ENCODE measurements at places on chromosomes 3 and 15.

DNA sequence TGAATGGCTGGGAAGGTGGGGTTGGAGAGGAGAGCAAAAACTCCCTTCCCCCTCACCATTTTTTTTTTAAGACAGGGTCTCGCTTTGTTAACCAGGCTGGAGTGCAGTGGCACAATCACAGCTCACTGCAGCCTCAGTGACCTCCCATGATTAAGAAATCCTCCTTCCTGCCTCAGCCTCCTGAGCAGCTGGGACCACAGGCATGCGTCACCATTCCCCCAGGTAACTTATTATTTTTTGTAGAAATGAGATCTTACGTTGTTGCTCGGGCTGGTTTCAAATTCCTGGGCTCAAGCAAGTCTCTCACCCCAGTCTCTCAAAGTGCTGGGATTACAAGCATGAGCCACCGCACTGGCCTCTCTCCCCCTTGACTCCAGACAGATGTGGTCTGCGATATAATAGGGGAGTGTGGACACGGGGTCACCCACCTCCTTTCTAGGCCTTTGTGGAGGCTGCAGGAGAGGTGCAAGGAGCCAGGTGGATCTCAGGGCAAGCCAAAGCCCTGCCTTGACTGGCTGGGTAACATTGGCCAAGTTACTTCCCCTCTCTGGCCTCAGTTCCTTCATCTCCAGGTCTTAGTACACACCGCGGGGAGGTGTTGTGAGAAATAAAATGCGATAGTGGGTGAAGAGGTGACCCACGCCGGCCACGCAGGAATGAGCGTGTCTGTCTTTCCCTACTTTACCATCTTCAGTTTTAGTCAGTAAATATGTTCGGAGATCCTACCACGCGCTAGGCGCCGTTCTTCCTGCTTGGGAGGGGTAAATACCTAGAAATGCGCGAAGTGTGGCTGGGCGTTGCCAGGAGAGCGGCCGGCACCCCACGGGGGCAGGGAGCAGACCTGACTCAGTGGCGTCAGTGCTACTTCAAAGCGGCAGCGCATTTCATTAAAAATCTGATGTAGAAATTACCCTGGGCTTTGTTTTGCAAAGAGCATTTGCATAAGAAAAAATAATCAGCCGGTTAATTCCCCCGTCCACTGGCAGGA is 20.2 kb upstream of the CORO2B start:
- no peak for DNase-seq

DNA sequence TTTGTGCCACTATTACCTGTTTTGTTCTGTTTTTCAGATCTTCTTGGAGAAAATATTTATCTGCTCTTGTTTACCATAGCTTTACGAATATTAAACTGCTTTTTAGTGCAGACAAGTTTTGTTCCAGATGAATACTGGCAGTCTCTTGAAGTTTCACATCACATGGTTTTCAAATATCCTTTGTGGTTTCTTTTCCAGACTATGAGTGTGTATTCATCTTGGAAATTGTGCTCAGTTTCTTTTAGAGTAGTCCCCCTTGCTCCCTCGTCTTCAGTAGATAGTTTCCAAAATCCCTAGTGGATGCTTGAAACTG is 1.2 kb downstream of the PIGB start:
- DNase-seq = no peak

DNA sequence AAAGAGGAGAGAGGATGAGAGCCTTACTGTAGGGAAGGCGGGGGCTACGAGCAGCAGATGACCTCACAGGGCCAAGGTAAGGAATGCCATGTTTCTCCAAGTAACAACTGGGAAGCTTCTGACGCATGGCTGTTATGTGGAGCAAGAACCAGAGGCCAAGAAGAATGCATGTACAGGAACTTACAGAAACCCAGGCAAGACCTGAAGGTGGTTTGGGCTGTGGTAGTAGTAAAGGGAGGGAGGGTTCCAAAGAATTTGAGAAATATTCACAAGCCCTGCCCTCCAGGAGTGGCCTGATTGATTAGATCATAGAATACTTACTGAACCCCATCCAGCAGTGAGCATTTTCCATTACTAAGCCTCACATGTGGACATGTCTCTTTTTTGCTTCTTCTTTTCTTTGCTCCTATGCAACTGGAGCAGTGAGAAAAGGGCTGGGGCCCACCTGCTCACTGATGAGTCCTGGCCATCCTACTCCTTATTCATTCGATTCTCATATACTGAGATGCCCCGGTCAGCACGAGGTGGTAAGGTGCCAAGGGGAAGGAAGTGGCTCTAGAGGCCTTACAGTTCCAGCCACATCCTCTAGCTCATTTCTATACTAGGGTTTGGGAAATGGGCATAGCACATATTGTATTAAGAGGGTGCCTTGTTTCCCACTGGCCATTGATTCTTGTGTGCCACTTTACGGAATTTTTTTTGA is 8.3 kb upstream of the SLC12A8 start:
- DNase-seq = peak; percentile 43

DNA sequence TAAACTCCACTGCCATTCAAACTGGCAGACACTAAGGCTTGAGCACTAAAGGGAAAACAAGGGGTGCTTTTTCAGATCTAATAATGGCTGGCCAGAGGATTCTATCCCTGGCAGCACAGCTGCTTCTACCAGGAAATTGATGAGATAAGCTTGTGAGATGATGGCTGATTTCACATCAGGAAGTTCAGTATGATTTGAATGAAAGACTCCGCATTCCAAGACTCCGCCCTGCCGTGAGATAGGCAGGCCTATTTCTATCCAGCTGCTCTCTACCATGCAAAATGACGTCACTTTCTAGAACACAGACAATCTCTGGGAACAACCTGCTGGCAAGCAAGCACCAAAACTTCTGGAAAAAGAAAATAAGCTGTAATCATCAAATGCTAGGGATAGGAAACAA is 171.8 kb downstream of the WDR76 start:
- no peak for DNase-seq

DNA sequence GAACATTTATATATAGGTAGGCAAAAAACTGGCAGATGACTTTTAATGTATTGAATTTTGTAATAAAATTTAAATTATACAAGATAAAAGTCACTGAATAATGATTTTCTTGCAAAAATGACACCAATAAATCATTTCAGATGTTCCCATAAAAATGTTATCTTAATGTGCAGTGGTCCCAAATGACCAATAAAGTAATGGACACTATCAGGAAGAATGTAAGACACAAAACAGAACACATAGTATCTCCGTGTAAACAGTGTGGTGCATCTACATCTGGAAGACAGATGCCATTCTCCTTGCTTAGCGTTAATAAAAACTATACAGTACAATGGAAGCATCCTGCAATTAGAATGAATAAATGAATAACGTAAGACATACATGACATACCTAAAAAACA is 41.5 kb downstream of the FGF7 start:
- no peak for DNase-seq

DNA sequence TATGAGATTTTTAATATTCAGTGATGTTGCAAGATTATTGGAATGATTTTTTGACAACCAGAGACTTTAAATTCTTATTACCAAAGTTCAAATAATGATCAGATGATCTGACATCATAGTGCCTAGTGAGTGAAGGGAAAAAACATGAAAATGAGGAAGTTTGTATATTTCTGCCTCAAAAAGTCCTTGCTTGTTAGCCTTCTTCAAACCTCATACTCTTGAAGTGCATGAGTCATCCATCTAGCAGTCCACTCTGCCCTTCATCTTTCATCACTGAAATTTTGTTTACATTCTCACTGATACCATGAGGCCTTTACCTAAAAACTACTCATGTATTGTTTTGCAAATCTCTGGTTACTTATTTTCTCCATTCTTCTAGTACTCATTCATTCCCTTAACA is 23.9 kb upstream of the OR5H6 start:
- peak; percentile 83 for DNase-seq

- DNase-seq = no peak
Measured at GRCh38 chr15:26711445-26711844, 61.4 kb downstream of the GABRB3 start.

DNA sequence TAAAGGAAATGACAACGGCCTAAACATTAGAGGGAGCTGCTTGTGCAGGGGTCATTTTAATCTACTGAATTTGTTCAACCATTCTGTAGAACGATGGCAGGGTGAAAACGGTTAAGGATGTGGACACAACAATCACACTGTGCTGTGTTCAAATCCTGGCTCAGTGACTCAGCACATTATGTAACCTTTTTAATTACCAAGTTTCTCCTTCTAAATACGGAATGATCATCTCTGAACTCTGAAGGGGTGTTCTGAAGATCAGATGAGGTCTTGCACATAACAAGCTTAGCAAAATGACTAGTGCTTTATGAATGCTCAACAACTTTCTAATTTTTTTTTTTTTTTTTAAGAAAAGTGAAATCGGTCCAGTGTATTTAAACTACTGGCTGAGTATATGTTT is 592.8 kb downstream of the FOXP1 start:
- no peak for DNase-seq

- DNase-seq = no peak
Measured at GRCh38 chr3:158801201-158801600, 653 bp upstream of the MFSD1 start.

All from suppressor macrophage (primary cell).